HFFc6 (cell line): ENCODE measurements at places on chromosomes 1 and 21.

GRCh38 chr1:47569681-47570470, 132.0 kb downstream of the FOXD2 start:
- DNase-seq, result peak; percentile 97

DNA sequence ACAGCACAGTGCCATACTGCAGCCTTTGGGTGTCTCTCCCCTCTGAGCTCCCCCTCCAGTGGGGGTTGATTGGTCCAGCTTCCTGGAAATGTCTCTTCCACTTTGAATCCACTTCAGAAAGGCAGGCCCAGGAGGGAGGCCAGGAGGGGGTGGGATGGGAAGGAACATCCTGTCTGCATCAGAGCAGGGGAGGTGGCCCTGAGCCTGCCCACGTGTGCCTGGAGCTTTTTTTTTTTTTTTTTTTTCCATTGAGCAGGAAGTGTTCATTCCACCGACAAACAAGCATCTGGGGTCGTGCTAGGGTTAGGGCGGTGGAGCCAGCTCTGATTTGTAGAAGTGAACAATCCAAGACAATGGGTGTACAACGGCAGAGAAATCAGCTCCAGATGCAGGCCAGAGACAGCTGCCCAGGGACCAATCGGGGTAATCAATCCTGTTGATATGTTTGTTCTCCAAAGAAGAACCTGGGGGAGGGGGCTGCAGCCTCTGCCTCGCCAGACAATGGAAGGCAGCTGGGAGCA, 93.3 kb downstream of the SSBP3 start:
- peak; percentile 47 for DNase-seq

GRCh38 chr1:154810571-154810970, 59.5 kb downstream of the KCNN3 start:
- no peak for DNase-seq

DNA sequence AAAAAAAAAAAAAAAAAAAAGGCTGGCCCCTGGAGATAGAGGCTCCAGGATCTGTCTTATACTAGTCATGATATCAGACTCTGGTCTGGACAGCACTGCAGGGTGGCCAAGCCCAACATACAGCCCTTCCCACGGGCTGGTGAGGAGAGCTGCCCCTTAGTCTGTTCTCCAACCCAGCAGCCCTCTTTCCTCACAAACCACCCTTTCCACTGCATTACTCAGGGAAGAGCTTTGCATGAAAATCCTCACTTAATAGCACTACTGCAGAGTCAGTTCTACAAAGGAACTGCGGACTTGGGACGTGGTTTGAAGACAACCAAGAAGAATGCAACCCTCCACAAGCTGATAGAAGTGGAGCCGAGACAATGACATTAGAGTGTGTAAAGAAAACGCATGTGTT, 5.7 kb downstream of the BCAR3 start:
- no peak for DNase-seq

GRCh38 chr1:18939398-18940302, 16.8 kb downstream of the IFFO2 start:
- DNase-seq, result peak; percentile 71

GRCh38 chr1:211876851-211877590, 46.5 kb upstream of the LPGAT1 start:
- DNase-seq, result no peak

- no peak for DNase-seq
These were observed 42.3 kb downstream of the GNG4 start for GRCh38 chr1:235607284-235607683.

DNA sequence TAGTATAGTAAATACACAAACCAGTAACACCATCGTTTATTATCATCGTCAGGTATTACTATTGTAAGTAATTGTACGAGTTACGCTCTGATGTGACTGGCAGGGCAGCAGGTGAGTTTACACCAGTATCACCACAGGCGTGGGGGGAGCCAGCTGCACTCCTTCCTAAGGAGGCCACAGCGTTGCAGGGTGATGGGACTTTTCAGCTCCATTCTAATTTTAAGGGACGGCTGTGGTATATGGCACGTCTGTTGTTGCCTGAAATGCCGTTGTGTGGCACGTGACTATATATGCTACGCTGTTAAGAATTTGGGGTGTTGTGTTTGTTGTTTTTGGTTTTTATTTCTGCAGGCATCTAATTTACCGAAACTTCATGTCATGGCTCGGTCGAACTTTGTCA, 164.8 kb upstream of the COL6A1 start:
- no peak for DNase-seq

- DNase-seq, result no peak
These were observed 12.8 kb downstream of the TNNI3K start for GRCh38 chr1:74247881-74248528.

GRCh38 chr1:112818990-112819689, 104.0 kb upstream of the PPM1J start:
- peak; percentile 60 for DNase-seq

GRCh38 chr1:23701996-23702395, 10.4 kb downstream of the RPL11 start:
- no peak for DNase-seq

DNA sequence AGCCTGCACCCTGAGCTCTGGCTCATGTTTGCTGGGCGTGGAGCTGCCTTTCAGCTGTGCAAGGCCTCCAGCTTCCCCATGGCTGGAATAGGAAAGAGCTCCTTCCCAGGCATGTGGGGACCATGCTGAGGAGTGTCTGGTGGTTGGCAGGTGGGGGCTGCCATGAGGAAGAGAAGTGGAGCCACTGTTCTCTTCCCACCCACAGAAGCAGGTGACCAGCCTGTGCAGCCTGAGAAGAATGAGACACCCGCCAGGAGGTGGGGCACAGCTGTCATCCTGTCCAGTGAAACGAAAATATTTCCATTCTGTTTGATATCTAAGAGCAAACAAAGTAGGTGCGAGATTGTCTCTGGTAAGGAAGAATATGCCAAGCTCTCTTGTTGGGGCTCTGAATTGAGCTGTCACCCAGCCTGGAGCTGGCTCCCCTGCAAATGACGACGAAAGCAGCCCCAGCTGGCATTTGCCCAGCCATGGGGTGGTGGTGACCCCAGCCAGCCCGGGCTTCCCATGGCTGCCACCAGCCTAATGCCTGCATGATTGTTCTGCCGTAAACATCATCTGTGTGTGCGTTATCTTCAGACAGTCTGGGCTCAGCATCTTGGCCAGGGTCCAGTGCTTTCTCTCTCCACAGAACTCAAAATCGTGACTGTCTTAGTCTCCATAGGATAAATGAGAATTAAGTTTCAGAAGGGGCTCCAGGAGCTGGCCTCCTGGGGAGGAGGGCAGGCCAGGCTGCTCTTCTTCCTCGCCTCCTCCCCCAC, 429.8 kb upstream of the VAMP3 start:
- DNase-seq, result no peak

GRCh38 chr1:184888505-184888904, 85.8 kb downstream of the NIBAN1 start:
- peak; percentile 71 for DNase-seq

GRCh38 chr21:45865106-45865835, 116.3 kb upstream of the COL6A1 start:
- DNase-seq, result peak; percentile 91

DNA sequence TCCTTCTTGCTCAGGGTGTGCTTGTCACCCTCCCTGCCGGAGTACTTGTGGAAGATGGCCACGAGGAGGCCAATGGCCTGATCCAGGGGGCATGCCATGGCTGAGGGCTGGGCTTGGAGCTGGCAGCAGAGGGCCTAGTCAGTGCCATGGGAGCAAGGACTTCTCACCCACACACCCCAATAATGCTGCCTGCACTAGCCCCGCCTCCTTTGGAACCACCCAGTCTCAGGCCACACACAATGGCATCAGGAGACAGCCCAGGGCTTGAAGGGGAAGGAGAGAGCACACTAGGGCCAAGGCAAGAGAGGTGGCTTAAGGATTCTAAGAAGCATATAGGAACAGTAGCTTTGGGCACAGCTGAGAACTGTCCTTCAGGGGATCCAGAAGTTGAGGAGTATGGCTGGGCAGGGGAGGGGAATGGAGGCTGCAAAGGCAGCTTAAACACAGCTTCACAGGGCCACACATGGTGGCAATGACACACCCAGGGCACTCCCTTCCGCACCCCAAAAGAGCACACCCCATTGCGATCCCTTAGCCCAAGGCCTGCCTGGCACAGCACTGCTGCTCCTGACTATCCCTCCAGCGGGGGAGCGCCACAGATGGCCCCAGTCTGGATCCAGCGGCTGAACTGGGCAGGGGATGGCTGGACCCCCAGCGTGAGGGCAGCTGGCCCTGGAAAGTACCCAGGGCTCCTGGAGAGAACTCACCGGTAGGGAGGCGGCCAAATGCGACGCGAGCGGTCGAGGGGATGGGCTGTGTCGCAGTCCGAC, at the start of gene S100A6:
Gene S100A6 (minus strand): TSS at position 750 of the 770 bp plus-strand sequence. CDS start 652 bp downstream, at position 98.
- DNase-seq, result peak; percentile 55

- no peak for DNase-seq
These were observed 295.4 kb downstream of the RRAGC start for GRCh38 chr1:38563942-38564735.

GRCh38 chr1:239098400-239099037, 287.8 kb upstream of the CHRM3 start:
- no peak for DNase-seq

- peak; percentile 36 for DNase-seq
These were observed 133.8 kb downstream of the LRRC40 start for GRCh38 chr1:70071601-70072000.

GRCh38 chr1:239677362-239677761, 291.0 kb downstream of the CHRM3 start:
- peak; percentile 1 for DNase-seq

DNA sequence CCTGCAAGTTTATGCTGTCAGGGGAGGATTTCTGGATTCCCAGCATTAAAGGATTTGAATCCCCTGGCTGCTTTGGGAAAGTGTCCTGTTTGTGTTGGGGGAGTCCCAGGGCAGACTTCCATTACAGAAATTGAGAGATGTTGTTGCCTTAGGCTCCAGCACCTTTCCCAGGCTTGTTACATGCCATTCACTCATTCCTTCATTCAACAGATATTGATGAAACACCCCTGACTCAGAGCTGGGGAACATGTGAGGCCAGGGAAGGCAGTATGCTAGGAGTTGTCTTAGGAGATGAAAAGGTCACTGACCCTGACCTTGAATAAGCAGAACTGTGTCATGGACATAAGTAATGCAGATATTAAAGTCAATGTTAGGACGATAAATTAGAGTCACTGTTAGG, 161.7 kb downstream of the NTMT2 start:
- DNase-seq, result peak; percentile 5

GRCh38 chr1:201069636-201070035, 42.6 kb downstream of the CACNA1S start:
- DNase-seq, result no peak

DNA sequence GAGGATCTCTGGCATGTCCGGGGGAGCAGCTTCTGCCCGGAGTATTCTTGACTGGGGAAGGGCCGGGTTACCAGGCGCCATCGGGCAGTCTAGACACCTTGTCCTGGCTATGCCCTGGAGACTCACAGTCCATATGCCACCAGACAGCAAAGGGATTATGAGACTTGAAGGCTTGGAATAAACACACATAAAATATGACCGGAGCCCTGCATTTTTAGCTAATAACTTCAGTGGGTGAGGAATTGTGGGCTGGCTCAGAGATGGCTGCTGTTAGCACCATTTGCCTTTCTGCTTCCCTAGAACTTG, 15.5 kb downstream of the NTPCR start:
- no peak for DNase-seq

GRCh38 chr1:208256556-208256955, 12.4 kb upstream of the PLXNA2 start:
- no peak for DNase-seq

DNA sequence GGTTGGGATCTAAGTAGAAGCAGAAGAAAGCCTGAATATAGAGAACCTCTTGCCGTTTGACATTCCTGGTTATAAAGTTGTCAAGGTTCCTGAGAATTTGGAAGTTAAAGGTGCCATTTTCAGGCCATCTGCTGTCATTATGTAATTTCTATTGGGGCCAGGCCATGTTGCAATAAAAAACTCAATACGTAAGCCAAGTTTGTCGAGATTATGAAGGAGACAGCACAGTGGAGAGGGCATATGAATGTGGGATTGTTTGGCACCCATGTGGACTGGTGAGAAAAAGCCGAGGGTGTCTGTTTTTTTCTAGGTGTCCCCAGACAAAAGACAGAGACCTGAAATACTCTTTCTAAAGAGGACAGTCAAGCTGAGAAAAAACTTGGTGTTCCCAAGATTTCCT, 18.8 kb upstream of the HSD3B1 start:
- DNase-seq, result no peak

DNA sequence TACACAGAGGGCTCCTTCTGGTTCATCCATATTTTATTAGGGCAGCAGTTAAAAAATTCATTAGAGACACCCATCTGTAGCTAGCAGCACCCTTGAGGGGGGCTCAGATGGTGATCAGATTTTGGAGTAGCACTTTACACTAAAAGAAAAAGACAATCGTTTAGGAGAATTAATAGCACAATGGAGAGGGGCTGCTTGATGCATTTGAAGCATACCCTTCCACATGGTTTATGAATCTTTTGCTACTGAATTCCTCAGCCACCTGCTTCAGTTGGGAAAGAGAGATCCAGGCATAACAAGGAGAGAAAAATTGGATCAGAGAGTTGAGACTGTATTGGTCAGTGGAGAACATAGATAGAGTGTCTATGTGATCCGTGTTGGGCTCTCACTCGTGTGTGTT, 54.4 kb downstream of the DISC1 start:
- no peak for DNase-seq

DNA sequence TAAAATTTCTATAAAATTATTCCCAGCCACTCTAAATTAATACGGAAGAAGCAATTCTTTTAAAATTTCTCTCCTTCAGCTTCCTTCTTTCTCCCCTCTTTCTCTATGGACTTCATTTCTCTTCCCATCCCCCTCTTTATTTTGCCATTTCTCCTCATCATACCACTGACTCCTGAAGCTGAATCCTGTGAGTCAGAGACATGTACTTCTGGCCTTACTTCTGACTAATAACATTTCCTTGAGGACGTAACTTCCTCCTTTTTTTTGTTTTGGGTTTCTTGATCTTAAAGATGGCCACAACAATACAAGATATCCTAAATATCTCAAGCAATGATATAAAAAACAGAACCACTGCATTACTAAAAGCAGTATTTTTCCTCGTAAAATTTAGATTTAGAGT, 63.6 kb upstream of the DENND1B start:
- DNase-seq, result peak; percentile 76

DNA sequence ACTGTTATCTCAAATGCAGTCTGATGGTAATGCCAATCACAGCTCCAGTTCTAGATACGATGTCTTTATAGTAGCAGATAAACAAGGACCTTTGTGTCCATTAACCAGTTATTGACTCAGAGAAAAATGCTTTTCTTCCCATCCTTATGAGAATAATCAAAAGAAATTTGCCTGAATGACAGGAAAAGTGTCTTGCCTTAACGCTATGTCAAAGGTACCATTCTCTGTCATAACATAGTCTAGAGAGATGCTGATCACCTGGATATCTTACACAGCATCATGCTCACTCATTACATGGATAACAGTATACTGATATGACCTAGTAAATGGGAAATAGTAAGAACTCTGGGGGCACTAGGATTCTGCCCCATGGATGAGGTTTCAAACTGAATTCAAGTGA, 151.7 kb upstream of the NEGR1 start:
- no peak for DNase-seq

GRCh38 chr1:1942753-1943656, 23.9 kb upstream of the TMEM52 start:
- DNase-seq, result no peak
